ENCODE measurements at places on chromosomes 4 and X. TPM values are rescaled to one million over a fixed set of nuclear protein-coding genes. Genes with fewer than 3 reads are reported as not detected.

Gene GYG2
- not detected for polyA plus RNA-seq

Gene CD38
- 2.1 TPM for polyA plus RNA-seq

- no peaks in the 10 kb centered on the region for H3K4me1 ChIP-seq
- no peak for DNase-seq
- H3K36me3 ChIP-seq: no peaks in the 10 kb centered on the region
- H3K27ac ChIP-seq: no peak overlapping the region
Measured at GRCh38 chrX:94751611-94752010, 1077.6 kb downstream of the FAM133A start.

- H3K36me3 ChIP-seq: no peaks in the 10 kb centered on the region
- no peaks in the 10 kb centered on the region for H3K27me3 ChIP-seq
- no peak for DNase-seq
- no peak overlapping the region for H3K4me3 ChIP-seq
- no peak overlapping the region for H3K27ac ChIP-seq
- no peaks in the 10 kb centered on the region for H3K4me1 ChIP-seq
Measured at GRCh38 chrX:24963823-24964222, 51.9 kb downstream of the ARX start.

GRCh38 chr4:72553540-72554337, 15.3 kb downstream of the ADAMTS3 start:
- H3K4me1 ChIP-seq: no peaks in the 10 kb centered on the region
- no peak overlapping the region for H3K4me3 ChIP-seq
- H3K27me3 ChIP-seq: no peaks in the 10 kb centered on the region
- H3K27ac ChIP-seq: no peak overlapping the region

DNA sequence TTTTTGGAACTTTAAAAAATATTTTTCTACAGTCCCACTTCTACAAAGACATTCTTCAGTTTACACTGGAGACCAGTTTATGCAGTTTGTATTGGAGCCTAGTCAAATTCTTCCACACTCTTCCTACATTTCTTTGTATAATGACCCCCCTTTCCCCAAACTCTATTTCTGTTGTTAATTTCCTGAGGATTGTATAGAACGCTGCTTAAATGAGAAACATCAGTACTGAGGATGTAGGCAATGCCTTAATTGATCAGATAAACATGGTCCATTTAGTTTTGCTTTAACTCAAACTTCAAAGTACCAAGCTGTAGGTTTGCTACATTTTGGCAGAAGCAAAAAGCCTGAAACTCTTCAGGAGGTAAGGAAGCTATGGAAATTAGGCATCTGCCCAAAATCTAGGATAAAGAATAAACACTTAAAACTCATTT, 155.5 kb downstream of the SLC7A11 start:
- H3K36me3 ChIP-seq: no peaks in the 10 kb centered on the region
- H3K27ac ChIP-seq: no peak overlapping the region
- no peaks in the 10 kb centered on the region for H3K4me1 ChIP-seq
- DNase-seq: no peak

Gene FSTL5
- polyA plus RNA-seq: not detected

DNA sequence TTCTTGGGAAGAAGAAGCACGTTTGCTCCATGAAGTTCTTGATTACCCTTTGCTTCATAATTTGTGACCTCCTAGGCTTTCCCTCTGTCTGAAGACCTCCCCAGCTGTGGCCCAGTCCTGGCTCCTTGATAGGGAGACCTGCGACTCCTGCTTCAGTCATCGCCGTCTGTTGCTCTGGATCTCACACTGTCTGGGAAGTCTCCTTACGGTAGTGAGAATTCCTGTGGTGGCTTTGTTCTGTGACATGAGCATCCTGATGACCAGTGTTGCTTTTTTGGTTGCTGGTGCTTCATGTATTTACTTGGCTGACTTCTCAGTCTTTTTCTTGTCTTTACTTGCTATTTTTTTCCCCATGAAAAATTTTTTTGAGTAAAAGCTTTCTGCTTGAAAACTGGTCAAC, 44.2 kb downstream of the JADE1 start:
- DNase-seq: no peak
- H3K4me1 ChIP-seq: peaks cover 18% of the 10 kb centered on the region
- no peaks in the 10 kb centered on the region for H3K27me3 ChIP-seq
- H3K27ac ChIP-seq: peak overlapping the region; percentile 11
- H3K4me3 ChIP-seq: no peak overlapping the region
